ENCODE measurements at places on chromosomes 4 and X.

- DNase-seq = peak; percentile 71
Observed at GRCh38 chrX:102515975-102516941, at the start of gene TMSB15A. TSS of gene TMSB15A (minus strand) at chrX:102516739.

DNA sequence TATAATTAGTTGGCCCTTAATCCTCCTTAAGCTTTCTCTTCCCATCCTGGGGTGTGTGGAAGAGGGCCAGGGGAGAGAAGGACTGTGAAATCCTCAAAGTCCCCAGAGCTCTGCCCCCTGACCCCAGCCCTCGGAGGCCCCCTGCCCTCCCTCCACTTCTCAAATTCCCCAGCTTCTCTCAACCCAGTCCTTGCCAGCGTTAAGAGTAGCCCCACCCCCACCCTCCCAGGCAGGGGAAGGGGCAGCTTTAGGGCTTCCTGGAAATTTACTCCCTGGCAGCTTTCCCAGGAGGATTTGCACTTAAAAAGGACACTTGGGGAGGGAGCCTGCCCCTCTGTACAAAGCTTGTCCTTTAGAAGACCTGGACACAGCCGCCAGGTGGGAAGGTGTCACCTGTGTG is 11.8 kb upstream of the CD40LG start:
- no peak for DNase-seq

DNA sequence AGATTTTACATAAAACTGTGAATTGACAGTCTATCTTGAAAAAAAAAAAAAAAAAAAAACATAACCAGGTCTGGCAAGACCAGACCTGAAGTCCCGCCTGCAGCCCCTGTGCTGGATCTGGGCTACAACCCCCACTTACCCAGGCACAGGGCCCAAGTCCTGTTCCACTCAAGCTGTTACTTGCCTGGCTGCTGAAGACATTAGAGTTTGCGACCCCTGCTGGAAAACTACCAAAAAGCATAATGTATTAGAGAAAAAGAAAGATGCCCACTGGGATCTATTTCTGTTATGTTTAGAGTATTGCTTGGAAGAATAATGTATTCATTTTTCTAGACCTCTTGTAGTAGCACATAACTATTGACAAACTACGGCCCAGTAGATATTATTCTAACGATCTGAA is 4.7 kb downstream of the HS3ST1 start:
- DNase-seq = peak; percentile 48

- peak; percentile 54 for DNase-seq
Observed at GRCh38 chrX:130834149-130834548, 68.9 kb downstream of the ENOX2 start.

- DNase-seq = no peak
Observed at GRCh38 chr4:145639186-145639698, 20.1 kb downstream of the MMAA start.

GRCh38 chr4:5045097-5045496 is 6.2 kb upstream of the STK32B start:
- peak; percentile 96 for DNase-seq

GRCh38 chr4:138021139-138021830 is 220.9 kb downstream of the SLC7A11 start:
- DNase-seq = no peak
